ENCODE measurements at places on chromosomes 3 and 15.

DNA sequence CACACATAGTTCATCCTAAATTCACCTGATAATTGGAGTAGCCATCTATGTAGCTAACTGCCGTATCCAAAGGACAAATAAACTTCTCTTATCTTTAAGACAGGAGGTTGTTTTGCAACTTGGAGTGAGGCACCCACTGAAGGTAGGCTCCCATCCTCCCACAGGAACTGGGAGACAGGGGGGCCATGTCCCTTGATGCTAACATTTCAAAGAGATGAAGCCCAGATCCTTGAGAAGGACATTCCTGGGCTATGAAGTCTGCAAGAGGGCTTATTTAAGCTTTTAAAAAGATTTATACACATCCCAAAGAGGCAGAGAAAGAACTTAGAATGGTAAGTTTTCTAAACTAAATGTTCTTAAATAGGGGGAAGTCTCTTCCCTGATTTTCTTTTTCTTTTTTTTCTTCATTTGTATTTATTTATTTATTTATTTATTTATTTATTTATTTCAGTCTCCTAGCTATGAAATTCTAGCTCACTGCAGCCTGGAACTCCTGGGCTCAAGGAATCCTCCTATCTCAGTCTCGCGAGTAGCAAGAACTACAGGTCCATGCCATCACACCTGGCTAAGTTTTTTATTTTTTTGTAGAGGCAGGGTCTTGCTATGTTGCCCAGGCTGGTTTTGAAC lies 12.8 kb upstream of the MOBP start:
- DNase-seq, result no peak

DNA sequence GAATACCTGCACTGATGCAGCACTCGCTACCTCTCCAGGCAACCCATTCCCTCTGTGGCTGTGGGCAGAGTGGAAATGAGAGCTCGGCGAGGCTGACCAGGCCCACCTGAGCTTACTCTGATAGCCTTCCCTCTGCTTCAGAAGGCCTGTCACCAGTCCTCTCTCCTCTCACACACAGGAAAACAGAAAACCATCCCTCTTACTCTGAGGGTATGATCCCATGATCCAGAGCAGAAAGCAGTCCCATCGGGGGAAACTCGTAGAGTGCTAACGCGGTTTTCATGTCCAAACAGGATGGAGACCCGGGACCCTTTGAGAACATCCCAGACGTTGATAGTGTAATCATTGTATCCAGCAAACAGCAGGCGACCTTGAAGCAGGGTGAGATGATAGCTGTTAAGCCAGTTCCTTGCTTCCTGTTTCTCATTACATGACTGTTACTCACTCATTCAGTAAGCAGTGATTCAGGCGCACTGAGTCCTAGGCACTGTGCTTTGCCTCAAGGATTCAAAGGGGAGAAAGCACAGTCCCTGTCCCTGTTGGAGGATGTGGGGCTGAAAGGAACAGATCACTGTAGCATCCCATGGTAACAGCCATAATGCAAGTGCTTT lies 11.8 kb upstream of the BCL2L10 start:
- peak; percentile 83 for DNase-seq

DNA sequence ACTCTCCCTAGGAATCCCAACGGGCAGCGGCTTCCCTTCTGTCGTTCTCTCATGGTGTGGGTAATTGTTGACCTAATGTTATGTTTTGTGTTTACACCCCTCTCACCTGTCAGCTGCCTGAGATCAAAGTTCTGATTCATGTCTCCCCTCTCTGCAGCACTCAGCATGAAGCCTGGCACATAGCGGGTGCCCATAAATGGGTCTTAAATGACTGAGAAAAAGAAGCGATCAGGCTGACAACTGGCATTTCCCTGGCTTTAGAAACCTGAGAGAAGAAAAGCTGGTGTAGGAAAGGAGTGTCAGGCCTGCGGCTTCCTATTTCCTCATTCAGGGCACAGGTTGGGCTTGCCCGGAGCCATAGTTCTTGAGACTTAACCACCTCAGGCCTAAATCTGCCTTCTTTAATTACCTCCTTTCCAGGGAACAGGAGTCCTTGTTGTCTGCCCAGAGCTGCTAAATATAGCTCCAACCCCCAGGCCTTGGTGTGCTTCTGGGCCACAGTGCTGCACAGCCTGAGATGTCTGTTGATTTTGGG lies 31.8 kb downstream of the LPP start:
- no peak for DNase-seq

- DNase-seq, result no peak
Observed at GRCh38 chr3:129288446-129288845, 9.8 kb downstream of the HMCES start.

DNA sequence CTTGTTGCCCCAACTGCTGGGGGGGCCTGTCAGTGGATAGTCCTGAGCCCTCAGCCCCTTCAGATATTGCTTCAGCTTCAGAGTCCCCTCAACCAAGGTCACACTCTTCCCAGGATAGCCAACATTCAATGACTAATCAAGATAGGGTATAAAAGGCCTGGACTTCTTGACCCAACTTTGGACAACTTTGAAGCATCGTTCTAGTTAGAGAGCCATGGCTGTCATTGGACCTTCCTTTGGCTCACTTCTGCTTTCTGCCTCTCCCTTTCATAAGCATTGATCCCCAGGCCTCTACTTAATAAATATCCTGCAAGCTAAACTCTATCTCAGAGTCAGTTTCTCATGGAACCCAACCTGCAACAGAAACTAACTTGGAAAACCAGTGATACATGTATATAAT lies 31.3 kb upstream of the DCLK3 start:
- no peak for DNase-seq

DNA sequence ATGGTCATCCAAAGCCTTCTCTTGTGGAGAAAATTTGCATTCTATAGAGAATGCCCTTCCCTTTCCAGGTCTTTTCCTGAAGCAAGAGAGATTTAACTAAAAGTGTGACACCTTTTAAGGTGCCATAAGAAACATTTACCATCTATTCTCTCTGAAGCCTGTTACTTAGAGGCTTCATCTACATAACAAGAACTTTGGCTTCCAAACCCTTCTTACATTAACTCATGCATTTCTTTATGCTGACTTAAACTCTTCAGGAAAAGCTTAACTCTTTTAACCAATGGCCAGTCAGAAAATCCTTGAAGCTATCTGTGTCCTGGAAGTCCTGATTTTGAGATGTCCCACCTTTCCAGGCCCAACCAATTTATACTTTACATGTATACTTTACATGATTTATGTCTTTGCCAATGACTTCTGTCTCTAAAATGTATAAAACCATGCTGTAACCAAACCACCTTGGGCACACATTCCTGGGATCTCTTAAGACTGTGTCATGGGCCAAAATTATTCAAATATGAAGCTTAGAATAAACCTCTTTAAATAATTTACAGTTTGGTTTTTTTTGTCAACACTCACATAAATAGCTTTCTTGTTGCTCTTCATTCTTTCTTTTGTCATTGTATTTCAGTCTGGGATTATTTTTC lies 472.6 kb upstream of the NECTIN3 start:
- no peak for DNase-seq

GRCh38 chr15:42088801-42089640 lies 5.3 kb downstream of the PLA2G4D start:
- DNase-seq, result no peak

GRCh38 chr3:39753391-39753790 lies 56.0 kb upstream of the MYRIP start:
- DNase-seq, result no peak

DNA sequence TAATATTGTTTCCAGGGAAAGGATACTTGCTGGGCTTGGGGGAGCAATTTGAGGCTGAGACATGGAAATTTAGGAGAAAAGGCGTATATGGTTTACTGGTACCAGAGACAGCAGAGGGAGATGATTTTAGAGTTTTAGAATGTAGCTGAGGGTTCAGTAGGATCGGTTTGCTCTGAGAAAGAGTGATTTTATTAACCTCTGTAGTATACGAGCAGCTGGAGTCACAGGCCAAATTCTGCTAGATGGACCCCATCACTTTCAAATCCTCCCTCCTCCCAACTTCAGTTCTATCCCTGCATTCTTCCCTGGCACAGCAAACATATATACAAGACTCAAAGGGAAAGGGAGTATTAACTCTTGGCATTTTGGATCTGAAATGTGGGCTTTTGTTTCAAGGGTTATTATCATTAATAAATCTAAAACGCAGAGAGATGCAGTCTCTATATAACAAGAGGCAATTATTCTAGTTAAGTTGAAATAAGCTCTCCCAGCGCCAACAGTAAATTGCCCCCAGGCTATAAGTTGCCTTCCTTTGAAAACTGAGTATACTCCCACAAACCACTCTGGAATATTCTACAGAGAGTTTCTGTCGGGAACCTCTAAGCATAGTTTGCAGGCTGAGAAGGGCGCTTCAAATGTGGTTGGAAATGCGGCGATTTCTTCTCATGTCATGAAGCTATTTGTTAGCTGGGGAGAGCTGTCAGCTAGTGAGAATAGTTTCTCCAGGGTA lies 5.4 kb downstream of the CRABP1 start:
- no peak for DNase-seq

GRCh38 chr15:79045041-79045440 lies 45.5 kb downstream of the RASGRF1 start:
- DNase-seq, result no peak

DNA sequence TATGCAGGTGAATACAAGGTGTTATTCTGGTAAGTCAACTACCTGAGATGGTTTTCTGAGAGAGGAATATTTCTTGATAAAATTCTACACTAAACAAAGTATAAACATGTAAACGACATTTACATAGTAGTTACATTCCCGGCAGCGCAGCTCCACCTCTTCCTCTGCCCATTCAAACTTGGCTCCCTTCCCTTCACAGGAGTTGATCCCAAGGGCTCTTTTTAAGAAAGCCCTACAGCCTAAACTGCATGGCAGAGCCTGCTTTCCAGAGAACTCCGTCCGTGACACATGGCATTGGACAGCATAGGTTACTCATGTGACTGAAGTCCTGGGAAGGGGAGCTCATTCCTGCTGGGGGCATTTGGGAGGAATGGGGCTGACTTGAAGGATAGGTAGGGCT lies 22.0 kb upstream of the LCTL start:
- no peak for DNase-seq

DNA sequence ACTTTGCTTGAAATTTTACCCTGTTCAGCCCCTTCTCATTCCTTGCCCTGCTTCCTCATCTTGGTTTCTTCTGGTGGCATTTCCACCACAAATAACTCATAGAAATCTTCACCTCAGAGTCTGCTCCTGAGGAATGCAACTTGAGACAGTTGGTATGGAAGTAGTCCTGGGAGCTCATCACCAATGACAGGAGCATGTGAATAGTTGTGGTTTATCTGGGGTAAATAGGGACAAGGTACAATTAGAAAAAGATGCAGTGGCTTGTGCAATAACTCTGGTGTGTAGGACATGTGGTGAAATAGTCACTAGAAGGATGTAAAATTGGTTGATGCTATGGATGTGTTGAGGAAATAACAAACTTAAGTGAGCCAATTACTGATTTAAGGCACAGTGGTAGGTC lies 72.7 kb upstream of the CHRNA7 start:
- no peak for DNase-seq

- no peak for DNase-seq
Observed at GRCh38 chr3:14803981-14804834, 14.6 kb upstream of the FGD5 start.

DNA sequence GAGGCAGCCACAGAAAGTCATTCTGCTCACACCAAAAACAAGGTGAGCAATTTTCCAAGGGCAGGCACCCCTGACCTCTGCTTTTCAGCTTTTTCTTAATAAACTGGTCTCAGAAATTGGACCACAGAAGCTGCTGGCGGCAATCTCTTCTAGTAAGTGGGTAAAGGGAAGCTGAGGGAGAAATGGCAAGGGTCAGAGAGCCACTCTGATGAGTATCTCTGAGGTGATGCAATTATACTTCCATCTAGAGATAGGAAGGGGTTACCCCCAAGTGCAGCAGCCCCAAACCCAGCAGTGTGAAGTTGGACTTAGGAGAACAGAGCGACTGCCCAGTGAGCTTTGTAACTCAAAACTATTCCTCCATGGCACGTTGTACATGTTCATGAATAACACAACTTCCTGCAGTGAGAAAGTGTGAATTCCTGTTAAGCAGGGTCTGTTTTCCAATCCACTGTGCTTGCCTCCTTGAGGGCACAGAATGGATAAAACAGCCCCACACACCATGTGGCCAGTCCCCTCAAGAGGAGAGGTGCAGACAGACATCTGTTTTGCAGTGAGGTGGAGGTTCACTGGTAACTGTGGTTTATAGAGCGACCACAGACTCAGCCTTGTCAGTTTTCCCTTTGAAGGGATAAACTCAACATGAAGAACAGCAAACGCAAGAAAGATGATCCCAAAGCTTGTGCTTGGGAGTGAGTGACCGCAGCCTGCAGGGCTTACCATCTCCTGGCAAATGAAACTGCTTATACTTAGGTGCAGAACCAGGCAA lies 683.4 kb upstream of the CFAP20DC start:
- no peak for DNase-seq

DNA sequence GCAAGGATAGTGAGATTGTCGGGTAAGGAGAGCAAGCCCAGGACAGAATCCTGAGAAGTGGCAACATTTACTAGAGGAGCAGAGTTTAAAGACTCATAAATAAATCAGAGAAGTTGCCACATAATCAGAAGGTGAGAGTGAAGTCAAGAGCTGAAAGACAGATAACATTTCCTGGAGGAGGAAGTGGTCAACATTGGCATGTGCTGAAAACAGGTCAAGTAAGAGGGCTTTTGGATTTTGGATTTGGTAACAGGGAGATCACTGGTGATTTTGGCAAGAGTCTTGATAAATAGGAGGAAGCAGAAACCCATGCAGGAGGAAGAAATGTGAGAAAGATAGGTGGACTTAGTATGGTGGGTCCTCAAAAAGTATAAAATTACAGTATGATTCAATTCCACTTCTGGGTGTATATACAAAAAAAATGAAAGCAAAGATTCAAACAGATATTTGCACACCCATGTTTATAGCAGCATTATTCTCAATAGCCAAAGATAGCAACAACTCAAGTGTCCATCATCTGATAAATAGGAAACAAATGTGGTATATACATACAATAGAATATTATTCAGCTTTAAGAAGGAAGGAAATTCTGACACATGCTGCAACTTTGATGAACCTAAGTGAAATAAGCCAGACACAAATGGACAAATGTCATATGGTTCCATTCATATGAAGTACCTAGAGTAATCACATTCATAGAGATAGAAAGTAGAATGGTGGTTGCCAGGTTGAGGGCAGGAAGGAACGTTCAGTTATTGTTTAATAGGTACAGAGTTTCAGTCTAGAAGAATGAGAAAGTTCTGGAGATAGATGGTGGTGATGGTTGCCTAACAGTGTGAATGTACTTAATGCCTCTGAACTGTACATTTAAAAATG lies 27.3 kb upstream of the MBNL1 start:
- no peak for DNase-seq
